ENCODE measurements at places on chromosomes 1 and 21. TPM values are rescaled to one million over a fixed set of nuclear protein-coding genes. Genes with fewer than 3 reads are reported as not detected.

DNA sequence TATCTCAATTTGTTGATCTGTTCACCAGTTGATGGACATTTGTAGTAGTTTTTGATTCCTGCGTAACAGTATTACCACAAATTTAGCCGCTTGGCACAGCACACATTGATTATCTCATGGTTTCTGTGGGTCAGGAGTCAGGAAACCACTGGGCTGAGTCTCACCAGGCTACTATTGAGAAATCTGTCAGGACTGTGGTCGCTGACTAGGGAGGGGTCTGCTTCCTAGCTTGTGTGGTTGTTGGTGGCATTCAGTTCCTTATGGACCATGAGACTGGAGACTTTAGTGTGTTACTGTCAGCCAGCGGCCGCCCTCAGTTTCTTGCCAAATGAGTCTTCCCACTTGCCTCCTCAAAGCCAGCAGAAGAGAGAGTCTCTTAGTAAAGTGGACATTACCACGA is 9.8 kb downstream of the PEX14 start:
- DNase-seq, result no peak

DNA sequence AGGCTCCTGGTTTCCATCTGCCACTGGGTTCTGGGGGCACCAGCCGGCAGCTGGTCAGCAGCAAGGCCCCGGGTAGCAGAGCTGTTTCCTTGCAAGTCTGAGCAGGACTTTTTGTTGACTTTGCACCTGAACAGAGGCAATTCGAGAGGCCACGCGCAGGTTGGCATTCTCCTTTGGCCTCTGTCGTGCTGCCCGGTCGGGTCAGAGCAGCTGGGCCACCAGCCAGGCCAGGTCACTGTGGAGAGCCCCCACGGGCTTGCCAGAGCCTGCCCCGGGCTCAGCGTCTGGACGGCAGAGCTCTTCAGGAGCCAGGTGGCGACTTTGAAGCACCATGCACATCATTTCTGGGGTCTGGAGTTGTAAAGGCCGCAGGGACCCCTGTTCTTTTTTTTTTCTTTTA is 28.4 kb upstream of the TMEM52 start:
- DNase-seq, result no peak

GRCh38 chr1:44860891-44861425 is 17.9 kb upstream of the PTCH2 start:
- no peak for DNase-seq

GRCh38 chr1:111618961-111619634 is 491 bp upstream of the RAP1A start:
- no peak for DNase-seq

- no peak for DNase-seq
These were observed 577.4 kb downstream of the LMO4 start for GRCh38 chr1:87906078-87906477.

DNA sequence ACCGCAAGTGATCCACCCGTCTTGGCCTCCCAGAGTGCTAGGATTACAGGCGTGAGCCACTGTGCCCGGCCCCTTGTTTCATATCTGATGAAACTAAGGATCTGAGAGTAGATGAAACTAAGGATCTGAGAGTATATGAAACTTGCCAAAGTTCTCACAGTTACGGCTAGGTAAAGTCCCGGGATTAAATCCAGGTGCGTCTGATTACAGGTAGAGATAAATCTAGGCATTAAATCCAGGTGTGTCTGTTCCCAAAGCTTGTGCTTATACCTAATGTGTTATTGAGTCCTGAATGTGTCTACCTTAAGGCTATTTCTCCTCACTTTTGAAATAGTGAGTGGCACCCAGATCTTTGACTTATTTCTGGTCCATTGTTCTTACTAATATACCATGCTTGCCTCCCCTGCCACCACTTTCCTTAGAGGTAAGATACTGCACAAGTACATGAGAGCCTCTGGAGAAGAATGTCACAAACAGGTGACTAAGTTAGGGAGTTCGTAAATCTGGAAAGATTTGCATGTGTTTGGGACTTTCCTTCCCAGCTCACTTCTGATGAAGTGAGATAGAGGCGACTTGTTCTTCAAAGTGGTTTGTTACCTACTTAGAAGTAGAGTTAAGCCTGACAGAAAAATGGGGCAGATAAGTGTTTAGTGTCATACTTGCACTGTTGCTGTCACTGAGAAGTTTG is 66.5 kb downstream of the AK4 start:
- no peak for DNase-seq

The LRRC71 gene
- polyA plus RNA-seq, result 0.83 TPM

The USH2A gene
- polyA plus RNA-seq, result 0.07 TPM

GRCh38 chr1:206685334-206685768 is 646 bp downstream of the MAPKAPK2 start:
- DNase-seq, result no peak

The YBX1 gene
- 678 TPM for polyA plus RNA-seq

DNA sequence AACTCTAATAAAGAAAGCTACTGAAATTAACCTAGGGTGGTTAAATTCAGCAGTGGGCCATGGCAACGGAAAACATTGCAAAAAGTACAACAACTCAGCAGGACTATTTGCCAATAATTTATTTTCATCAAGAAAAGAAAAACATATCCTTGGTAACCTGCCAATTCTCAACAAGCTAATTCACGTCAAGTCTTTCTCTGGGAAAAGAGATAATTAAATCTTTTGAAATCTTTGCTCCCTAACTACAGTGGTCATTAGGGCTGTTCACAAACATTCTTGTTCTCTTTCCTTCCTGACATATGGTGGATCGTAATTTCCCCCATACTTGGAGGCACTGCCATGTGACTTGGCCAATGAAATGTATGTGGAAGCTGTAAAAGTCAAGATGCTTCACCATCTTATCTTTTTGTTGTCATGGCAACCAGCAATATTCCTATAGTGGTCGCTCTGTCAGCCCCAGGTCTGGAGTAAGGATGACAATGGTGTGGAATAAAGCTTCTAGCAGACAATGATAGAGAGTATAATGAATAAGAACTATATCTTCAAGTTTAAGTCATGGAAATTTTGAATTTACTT is 29.6 kb upstream of the ZNF326 start:
- no peak for DNase-seq

- DNase-seq, result no peak
These were observed 53.8 kb upstream of the SYT14 start for GRCh38 chr1:209884249-209884648.

DNA sequence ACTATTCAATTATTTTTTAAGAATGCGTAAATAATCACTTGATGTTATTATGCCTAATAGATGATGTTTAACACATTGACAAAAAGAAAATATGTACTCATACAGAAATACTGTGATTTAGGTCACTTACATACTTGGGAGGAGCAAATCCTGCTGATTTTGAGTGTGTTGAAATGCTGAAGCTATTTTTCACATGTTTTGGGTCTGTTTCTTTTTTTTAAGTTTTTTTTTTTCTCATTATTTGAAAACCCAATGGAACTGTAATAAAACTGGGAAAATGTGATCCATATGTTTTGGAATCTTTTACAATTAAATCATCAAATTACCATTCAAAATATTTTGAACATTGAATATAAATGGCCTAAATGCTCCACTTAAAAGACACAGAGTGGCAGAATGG is 366.2 kb upstream of the ADAMTS5 start:
- no peak for DNase-seq

GRCh38 chr1:113534130-113534817 is 144.0 kb downstream of the MAGI3 start:
- no peak for DNase-seq

The DNALI1 gene
- 70.2 TPM for polyA plus RNA-seq

DNA sequence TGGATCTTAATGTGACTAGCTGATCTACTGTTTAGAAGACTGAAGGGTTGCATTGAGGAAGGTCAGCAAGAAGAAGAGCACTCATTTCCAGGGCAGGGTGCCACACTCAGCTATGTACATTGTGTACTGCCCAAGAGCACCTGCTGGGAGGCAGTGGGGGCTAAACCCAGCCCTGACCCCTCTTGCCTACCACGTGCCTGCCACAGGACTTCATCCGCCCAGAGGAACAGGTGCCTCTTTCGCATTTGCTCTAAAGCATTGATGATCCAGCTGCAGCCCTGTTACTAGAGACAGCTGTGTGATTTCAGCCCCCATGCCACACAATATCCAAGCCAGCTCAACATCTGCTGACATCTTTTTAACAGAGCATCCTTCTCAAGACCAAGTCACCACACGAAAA is 341.8 kb downstream of the LMX1A start:
- no peak for DNase-seq

DNA sequence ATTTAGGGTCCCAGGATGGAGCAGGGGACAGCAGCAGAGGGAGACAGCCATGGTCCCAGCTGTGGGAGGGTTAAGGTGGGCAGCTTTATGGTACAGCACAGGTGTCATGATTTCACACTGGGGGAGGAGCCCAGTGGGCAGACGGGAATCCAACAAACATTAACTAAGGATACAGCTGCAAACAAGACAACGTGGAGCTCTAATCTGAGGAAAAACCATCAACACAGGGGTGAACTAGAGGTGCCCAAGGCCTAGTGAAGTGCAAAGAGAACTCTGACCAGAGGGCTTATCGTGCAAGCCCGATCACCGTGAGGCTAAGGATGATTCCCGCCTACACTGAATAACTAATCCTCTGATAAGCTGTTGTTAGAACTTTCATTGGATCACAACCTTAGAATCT is 18.7 kb downstream of the ECE1 start:
- DNase-seq, result no peak

GRCh38 chr1:150507912-150508864 is at the start of gene ECM1:
Gene ECM1 (plus strand): TSS chr1:150508109. CDS start chr1:150508210, 101 bp downstream.
- no peak for DNase-seq

The UTS2 gene
- polyA plus RNA-seq, result 0.24 TPM

The DCDC2B gene
- polyA plus RNA-seq, result 0.75 TPM

DNA sequence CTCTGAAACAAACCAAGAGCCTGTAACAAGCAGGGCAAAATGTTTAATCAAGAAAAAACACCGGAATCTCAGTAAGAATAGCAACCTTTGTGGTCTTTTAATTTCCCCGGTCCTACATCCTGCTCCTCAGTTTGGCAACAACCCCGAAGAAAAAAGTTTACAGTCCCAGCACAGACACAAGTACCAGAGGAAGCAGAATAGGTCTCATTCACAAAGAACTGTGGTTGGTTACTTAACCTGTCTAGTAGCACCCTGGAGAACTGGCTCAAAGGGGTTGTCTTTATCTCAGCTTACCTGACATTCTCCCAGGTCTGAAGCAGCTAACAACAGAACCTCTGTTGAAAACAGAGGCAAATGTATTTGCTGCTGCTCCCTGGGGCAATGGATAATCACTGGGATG is 399.3 kb downstream of the AJAP1 start:
- DNase-seq, result no peak

The SH3BGR gene
- polyA plus RNA-seq, result 2.9 TPM

GRCh38 chr21:32976791-32977190 is 48.9 kb upstream of the OLIG2 start:
- no peak for DNase-seq

The LRRC52 gene
- not detected for polyA plus RNA-seq

Measured in renal cortex interstitium (tissue), 15 donors.